ENCODE measurements at places on chromosomes 3 and 15.

- DNase-seq = no peak
These were observed 175.8 kb upstream of the NANOGP8 start for GRCh38 chr15:35260941-35261340.

DNA sequence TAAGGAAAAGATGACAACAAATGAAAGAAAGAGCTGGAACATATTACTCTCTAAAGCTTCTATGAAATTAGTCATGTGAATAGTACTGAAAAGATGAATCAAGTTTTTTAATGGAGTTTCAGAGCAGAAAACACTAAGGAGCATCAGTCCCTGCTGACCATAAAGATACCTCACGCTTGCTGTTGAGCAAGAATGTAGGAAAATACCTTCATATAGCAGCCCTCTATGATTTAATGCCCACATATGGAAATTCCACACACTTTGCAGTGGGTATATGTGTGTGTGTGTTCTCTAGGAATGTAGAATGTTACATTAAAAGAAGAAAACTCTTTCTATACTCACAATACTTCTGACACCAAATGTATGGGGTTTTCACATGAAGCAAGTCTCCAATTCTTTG, 355.0 kb downstream of the ERC2 start:
- no peak for DNase-seq

GRCh38 chr3:184135911-184136260, 728 bp downstream of the EIF2B5 start:
- no peak for DNase-seq

GRCh38 chr3:185737020-185737419, 87.8 kb downstream of the IGF2BP2 start:
- DNase-seq = no peak

DNA sequence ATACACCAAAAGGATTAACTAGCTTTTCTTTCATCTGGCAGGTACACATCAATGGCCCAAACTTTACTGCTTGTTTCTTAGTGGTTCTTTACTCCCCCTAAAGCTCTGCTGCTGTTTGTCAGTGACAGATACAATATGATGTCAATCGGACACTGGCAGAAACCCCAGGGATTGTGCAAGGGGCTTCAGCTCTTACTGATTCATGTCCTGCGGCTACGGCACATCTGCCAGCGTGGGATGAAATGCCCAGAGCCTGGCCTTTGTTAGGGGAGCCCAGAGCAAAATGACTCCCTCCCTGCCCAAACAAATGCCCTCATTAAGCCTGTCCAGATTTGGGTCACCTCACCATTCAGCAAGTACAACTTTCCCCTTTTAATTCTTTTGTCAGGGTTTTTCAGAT, 28.3 kb downstream of the SRP14 start:
- no peak for DNase-seq

- no peak for DNase-seq
These were observed 13.8 kb downstream of the ATP10A start for GRCh38 chr15:25849157-25849921.

DNA sequence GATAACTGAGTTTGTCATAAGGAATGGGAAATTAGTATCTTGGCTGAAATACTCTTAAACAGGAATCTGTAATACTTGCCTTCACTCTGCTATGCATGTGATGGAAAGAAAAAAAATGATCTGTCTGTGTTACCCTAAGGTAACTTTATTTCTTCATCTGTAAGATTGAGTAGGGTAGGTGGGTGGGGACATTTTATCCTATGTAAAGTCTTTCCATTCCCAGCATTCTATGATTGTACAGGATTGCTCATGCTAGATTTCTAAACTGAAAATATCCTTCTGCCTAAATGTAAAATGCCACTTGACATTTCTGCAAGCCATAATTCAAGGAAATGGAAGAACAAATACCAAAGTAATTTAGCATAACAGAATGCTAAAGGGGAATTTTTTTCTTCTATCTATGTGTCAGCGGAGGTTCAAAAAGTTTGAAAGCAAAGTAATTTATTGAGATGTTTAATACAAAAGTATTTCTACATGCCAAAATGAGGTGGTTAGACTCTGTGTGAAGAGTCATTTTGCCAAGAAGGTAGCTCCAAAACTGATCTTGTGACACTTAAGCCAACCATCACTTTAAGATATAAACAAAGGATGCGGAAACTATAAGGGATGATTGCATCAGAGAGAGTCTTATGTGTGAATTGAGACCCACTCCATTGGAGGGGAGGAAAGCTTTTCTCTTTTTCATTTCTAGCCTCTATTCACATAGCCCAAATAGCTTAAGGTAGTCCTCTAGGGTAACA, 46.6 kb upstream of the SERPINI2 start:
- DNase-seq = no peak

GRCh38 chr3:167109746-167110145, 270.4 kb downstream of the ZBBX start:
- no peak for DNase-seq

GRCh38 chr3:124559846-124560574, 170.2 kb upstream of the UMPS start:
- DNase-seq = peak; percentile 73

- no peak for DNase-seq
These were observed 24.0 kb downstream of the GOLIM4 start for GRCh38 chr3:168071591-168072322.

- no peak for DNase-seq
These were observed 386.2 kb upstream of the ARHGEF26 start for GRCh38 chr3:153734777-153735551.

GRCh38 chr3:27802425-27802824, 80.3 kb upstream of the EOMES start:
- DNase-seq = no peak

- no peak for DNase-seq
These were observed 17.2 kb upstream of the B4GALT4 start for GRCh38 chr3:119257654-119258410.

All from neuronal stem cell (in vitro differentiated cells).